ENCODE measurements at places on chromosomes 1 and 21.

DNA sequence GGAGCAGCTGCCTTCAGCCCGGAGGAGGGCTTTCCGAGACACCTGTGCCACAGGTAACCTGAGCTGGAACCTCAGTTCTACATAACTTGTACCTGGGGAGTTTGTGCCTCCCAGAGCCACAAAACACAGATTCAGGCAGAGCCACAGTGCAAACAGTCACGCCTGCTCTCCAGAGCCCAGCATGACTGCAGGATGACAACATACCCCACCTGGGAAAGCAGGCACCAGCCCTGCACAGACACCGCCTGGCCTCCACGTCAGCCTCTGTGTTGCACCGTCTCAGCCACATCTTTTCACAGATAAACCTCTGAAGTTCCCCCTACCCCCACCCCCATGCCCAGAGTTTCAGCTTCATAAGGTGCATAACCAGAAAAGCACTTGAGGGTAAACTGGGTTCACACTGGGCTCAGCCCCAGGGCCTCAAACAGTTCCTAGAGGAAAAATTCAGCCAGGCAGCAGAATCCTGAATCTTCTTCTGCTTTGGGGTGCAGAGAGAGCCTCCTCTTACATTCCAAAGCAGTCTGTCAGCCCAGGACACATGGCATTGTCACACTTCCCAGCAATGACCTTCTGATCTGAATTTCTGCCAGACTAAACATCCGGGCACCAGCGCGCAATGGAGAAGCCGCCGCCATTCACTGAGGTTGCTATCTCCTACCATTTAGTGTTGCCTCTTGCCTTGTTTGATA, 229.5 kb downstream of the TOMM20 start:
- no peak for DNase-seq

DNA sequence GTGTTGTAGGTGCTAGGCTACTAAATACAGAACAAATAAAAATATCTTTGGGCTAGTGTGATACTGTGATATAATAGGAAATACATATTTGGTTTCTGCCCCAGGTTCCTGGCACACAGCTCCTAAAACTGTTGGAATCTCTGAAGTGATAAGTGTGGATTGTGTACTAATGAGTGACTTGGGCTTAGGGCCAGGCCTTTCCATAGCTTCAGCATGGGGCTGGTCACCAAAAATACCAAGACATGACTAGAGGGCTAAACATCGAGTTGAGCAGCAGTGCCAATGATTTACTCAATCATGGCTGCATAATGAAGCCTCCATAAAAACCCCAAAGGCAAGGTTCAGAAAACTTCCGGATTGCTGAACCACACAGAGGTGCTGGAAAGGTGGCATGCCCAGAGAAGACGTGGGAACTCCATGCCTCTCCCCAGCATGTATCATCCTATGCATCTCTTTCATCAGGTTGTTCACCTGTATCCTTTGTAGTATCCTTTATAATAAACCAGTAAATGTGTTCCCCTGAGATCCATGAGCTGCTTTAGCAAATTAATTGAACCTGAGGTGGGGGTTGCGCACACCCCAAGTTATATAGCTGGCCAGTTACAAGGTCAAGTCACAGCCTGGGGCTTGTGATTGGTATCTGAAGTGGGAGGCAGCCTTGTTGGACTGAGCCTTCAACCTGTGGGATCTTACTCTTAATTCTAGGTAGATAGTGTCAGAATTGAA, 51.6 kb downstream of the ZMYM4 start:
- no peak for DNase-seq

GRCh38 chr1:198481661-198482060, 58.8 kb downstream of the ATP6V1G3 start:
- DNase-seq = no peak

DNA sequence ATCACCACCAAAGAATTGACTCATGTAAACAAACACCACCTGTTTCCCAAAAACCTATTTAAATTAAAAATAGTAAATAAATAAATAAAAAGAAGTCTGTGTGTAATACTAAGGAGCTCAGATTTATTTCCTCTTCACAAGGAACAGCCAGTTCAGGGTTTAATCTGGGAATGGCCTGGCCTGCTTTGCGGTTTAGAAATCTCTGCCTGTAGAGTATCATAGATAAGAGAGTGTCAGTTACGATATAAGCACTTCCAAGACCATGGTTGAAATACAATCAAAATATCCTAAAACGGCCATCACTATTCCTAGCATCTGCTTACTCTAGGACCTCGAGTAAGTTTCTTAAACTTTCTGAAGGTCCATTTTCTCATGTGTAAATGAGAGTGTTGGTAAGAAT, 274.4 kb downstream of the PLPP3 start:
- DNase-seq = no peak

GRCh38 chr1:218735436-218736032, 390.4 kb downstream of the TGFB2 start:
- no peak for DNase-seq

Data from activated T-helper 1 cell treated with anti-CD3 and anti-CD28 coated beads, Interleukin-2, amount 50 U/mL, for 16 hours (primary cell).